ENCODE measurements at places on chromosomes 2 and 18. TPM values are rescaled to one million over a fixed set of nuclear protein-coding genes. Genes with fewer than 3 reads are reported as not detected.

Gene CDH7
- polyA plus RNA-seq: 0.51 TPM

Gene TSPYL6
- polyA plus RNA-seq: 0.10 TPM

DNA sequence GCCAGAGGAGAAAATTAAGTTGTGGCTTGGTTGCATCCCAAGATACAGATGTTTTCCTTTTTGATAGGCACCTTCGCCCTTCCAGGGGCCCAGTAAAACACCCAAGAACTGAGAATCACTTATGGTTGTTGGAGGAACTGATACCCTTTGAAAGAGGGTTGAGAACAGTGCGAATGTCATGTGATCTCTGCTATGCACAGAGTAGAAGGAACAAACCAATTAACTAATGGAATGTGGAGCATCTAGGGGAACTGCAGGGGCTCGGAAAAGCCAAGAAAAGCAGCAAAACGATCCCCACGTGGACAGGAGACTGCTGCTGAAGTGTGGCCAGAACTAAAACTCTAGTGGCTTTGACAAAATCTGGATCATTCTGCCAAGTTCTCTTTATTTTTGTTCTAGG is 58.8 kb downstream of the APOB start:
- no peak for DNase-seq

DNA sequence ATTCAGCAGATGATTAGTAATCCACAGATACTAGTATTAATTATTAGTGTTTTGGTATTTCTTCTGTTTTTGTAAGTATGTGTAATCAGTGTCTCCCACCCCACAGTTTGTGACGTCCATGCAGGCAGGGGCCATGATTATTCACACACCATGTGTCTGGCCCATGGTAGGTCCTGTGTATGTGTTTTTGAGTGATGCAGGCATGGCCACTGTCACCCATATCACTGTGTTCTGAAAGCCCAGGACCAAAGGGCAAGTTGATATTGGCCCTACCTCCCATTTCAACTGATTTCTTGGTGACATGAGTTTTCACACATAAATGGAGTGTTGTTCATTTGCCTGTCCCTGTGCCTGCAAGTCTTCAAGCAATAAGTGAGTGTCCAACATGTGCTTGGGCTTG is 104.0 kb downstream of the TSHZ1 start:
- no peak for DNase-seq

Data from forelimb muscle (tissue), 1 donor.